ENCODE measurements at places on chromosomes 12 and 14.

DNA sequence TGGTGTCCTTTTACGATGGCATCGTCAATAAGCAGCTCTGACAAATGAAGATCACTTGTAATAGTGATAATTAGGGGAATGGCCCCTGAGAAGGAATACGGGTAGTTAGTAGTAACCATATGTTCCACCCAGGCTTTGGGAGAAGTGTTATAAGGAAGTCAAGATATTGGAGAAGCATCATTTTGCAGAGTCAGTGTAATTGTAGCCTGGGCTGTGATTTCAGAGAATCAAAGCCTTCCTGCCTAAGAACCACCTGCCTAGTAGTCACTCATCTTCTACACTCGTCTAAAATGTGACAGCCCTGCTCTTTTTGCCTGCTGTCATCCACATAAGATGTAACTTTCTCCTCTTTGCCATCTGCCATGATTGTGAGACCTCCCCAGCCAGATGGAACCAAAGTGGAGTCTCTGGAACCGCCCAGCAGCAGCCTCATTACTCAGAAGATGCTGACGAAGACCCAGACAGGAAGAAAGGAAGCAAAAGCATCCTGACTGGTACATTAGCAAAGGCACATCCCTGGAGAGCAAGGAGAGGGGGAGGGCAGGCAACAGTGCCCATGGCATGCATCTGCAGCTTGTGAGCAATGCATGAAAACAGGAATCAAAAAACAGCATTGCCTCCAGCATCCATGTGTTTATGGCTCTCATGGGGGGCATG is 12.6 kb upstream of the EDDM3A start:
- no peak for DNase-seq

GRCh38 chr12:27619308-27619707 is 76.9 kb upstream of the REP15 start:
- no peak for DNase-seq

- DNase-seq: no peak
These were observed 145.8 kb downstream of the FUT8 start for GRCh38 chr14:65558363-65558762.

DNA sequence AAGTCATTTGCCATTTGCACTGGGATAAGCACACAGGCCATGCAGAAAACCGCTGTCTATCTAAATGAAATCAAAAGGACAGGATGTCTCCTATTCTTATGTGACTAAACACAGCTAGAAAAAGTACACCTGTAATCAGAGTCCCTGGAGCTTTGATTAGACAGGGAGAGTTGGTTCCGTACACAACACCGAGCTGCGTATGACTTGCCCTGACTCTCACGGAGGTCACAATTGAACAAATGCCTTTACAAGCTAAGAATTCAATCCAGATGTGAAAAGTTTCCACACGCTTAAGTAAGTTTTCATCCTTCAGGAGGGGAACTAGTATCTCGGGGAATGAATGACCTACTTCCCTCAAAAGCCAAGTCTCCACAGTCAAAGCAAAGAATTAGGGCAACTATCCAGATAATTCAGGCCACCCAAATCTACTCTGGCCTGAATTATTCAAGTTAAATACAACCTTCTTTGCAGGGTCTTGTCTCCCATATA is 67.5 kb downstream of the RTN1 start:
- no peak for DNase-seq

GRCh38 chr12:21600196-21600595 is 4.5 kb downstream of the GYS2 start:
- DNase-seq: no peak
